ENCODE measurements at places on chromosomes 12 and 14.

GRCh38 chr12:107454109-107454830, 231.3 kb upstream of the PWP1 start:
- DNase-seq: no peak

DNA sequence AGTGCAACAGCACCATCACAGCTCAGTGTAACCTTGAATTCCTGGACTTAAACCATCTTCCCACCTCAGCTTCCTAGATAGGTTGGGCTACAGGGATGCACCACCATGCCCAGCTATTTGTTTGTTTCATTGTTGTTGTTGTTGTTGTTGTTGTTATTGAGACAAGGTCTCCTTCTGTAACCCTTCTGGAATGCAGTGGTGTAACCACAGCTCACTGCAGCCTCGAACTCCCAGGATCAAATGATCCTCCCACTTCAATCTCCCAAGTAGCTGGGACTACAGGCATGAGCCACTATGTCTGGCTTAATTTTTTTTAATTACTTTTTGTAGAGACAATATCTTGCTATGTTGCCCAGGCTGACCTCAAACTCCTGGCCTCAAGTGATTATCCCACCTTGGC, 1.2 kb upstream of the NEMP1 start:
- no peak for DNase-seq

GRCh38 chr12:55142669-55143565, 16.7 kb downstream of the OR9K2 start:
- DNase-seq: peak; percentile 8

- no peak for DNase-seq
Observed at GRCh38 chr12:3122841-3123678, 45.9 kb downstream of the TSPAN9 start.

DNA sequence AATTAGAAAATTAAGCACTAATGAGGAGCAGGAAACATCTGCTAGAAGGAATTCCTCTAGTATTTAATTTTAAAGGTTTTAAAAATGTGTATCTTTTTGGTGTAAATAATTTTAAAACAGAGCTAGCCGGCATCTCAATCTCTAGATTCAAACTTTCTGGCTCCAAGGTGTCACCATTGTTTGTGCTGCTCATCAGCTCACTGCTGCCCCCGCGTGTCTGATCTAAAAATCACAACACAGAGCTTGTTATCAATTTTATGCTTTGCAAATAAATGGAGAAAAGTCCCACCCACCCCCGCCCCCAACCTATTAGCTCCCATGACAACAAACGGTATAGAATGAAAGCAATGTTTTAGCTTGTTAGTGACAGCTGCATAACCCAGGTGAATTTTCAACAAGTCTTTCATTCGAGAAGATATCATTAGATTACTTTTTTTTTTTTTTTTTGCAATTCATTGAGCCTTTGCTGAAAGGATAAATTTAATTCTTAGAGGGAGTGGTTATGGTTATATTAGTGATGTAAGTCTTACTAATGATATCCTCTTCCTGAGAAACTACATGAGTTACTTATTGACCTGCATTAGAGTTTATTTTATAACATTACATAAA, 11.3 kb upstream of the ABHD12B start:
- DNase-seq: peak; percentile 69

DNA sequence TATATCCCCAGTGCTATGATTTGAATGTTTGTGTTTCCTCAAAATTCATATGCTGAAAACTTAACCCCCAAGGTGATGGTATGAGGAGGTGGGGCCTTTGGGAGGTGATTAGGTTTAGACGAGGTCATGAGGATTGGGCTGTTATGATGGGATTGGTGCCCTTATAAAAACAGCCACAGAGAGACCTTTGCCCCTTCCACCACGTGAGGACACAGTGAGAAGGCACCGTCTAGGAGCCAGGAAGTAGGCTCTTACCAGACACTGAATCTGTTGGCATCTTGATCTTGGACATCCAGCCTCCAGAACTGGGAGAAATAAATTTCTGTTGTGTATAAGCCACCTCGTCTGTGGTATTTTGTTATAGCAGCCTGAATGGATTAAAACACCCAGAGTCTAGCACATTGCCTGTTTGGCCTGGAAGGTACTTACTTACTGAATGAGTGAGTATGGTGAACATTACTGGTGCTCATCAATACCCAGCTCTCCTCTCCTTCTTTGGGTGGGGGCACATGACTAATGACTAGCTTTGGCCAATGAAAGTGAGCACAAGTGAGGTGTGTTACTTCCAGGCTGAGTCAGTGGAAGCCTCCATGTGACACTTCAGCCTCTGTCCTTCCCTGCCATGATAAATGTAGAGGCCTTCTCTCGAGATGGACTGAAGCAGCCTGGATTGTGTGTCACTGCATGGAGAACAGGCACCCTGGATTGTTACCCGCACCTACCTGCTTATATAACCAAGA, 72.4 kb upstream of the CHST11 start:
- no peak for DNase-seq

GRCh38 chr14:74324931-74325361, 22.2 kb upstream of the ABCD4 start:
- no peak for DNase-seq

- DNase-seq: no peak
Observed at GRCh38 chr12:77537663-77538062, 293.0 kb upstream of the NAV3 start.

DNA sequence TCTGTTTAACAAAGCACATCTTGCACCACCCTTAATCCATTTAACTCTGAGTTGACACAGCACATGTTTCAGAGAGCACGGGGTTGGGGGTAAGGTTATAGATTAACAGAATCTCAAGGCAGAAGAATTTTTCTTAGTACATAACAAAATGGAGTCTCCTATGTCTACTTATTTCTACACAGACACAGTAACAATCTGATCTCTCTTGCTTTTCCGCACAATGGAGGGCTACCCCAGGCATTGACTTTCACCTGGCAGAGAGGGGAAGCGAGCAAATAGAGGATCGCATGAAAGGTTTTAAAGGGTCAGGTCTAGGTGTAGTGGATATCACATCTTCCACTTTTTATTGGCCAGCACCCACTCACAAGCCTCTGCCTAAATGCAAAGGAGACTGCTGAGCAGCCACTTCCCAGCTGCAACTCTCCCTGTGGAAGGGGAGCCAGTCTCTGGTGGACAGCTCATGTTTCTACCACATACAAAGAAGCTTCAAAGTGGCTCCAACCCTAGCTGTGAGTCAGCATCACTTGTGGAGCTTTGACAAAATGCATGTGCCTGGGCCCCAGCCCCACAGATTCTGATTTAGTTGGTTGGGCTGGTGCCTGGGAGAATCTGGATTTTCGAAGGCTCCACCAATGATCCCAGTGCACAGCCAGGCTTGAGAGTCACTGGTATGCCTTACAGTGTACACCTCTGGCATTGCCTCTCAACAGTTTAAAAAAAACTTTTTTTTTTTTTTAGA, 7.2 kb upstream of the FNTB start:
- DNase-seq: no peak

- no peak for DNase-seq
Observed at GRCh38 chr14:50758945-50759344, 72.0 kb downstream of the NIN start.

DNA sequence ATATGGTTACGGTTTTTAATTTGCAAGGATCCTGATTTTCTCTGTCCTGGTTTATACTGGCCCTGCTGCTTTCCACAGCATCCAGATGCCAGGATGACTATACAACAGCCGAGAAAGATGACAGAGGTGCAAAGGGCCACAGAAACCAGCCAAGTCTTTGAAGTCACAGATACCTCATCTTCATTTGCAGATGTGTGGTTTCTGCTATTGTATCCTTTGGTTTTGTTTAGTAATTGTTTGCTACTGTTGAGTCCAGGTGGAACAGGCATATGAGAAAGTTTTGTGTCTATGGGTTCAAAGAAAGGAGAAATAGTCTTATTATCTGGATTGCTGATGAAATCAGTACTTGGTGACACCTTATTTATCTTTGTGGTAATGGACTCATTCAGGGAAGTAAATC, 17.3 kb upstream of the KLHL42 start:
- DNase-seq: no peak

- DNase-seq: no peak
Observed at GRCh38 chr14:34792598-34792997, 78.2 kb upstream of the CFL2 start.

GRCh38 chr12:110807640-110808039, 39.1 kb upstream of the CCDC63 start:
- no peak for DNase-seq

- no peak for DNase-seq
Observed at GRCh38 chr12:108325018-108325358, 14.1 kb downstream of the CMKLR1 start.

GRCh38 chr12:57368349-57369095, 62.3 kb downstream of the R3HDM2 start:
- DNase-seq: no peak

DNA sequence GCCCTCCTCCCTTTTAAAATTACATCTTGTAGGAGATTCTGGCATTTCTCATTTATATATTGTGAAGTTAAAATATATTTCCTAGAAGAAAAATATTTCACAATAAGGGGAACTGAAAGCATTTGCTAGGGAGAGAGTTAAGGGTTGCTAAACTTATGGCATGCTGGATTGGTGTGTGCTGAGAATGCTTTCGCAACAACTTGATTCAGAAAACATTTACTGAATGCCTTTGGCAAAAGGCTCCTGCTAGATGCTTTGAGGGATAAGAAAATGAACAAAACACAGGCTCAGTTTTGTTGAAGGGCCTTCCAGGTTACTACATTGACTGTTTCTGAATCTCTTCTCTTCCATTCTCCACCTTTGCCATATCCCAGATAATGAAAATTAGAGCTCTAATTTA, 67.5 kb downstream of the DIP2B start:
- peak; percentile 69 for DNase-seq

DNA sequence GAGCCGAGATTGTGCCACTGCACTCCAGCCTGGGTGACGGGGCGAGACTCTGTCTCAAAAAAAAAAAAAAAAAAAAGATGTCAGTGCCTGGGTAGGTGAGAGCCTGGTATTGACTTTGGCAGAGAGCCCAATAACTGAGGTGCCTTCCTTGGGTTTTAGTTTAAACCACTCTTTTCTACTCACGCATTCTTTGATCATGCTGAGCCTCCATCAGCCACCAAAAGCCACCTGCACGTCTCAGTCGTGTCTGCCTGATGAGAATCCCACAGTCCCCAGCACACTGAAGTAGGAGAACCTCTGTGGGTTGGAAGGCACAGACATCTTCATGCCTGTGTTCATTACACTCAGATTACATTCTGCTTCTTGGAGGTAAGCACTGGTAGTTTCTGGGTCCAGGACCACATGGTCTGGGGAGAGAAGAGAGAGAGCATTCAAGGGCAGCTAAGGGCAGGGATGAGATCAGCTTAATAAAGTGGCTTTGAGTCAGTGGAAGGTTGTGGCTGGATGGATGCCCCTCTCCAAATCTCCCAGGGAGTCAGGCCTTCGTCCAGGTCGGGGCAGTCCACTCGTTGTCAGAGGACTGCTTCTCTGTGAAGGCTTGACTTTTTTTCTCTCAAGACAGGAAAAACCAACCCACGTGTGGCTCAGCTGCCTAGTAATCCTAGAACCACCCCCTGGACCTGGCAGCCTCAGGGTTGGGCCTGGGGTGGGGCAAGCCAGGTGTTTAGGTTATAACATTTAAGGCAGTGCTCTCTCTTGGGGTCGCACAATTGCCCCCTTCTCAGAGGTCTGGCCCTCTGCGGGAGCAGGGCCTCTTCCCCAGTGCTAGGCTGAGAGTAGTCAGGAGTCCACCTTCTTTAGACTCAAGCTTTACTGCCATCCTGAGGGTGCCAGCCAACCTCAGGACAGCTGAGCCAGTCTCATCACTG, 32.6 kb upstream of the MAX start:
- DNase-seq: no peak

DNA sequence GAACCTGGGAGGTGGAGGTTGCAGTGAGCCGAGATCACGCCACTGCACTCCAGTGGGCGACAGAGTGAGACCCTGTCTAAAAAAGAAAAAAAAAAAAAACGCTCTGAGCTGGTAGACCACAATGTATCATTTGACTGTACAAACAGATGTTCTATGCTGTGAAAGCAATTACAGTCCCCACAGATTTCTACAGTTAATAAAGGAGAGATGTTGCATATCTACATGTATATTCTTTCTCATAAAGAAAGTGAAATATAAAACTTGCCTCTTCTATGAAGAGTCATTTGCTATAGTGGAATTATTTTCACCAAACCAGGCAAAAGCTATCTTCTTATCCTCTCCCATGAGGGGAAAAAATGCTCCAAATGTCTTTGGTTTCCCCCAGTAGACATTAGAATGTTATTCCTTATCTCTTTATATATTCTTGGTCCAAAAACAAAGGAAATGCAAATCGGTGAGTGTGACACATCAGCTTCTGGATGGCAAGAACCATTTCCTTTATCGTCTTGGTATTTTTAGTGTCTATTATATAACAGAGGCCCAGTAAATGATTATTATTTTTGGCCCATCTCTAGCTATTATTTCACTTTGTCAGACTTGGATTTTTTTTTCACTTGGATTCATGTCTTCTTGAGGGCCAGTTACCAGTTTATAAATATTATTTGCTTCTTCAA, 230.4 kb downstream of the SSPN start:
- DNase-seq: no peak

GRCh38 chr14:104681689-104682074, 7.7 kb upstream of the INF2 start:
- no peak for DNase-seq

DNA sequence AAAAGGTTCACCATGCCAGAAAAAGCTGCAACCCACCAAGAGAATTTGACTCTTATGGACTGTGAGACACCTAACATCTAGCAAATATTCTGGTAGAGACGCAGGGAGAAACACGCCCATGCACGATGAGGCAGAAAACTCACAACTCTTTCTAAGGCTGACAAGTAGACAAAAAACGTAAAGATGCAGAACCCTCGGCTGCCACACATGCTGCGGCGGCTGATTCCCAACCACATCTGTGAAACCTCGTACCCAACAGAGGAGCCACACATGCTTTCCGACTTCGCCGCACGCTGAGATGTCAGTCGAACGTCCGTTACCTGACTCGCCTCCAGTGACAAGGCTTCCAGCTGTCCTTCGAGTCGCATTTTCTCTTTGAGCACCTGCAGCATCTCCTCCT, 21.8 kb downstream of the GOLGA3 start:
- no peak for DNase-seq

DNA sequence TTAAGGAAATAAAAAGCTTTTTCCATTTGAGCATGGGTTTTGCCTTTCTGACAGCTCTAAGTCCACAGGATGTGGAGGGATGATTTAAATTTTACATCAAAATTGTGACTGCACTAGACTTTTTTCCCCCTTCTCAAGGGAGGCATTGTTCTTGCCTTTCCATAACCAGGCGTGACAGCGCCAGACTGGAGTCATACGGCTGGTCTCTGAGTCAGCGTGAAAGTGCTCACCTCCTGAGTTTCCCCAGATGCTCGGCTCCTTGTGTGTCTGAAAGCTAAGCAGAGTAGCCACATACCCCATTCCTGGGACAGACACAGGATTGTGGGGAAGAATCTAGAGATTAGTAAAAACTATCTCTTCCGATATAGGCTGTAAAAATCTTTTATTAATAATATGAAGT, 43.1 kb downstream of the SOX5 start:
- no peak for DNase-seq

- DNase-seq: peak; percentile 25
Observed at GRCh38 chr12:122366685-122367475, 55.6 kb downstream of the CLIP1 start.

GRCh38 chr14:34223373-34224148, 238.5 kb downstream of the SPTSSA start:
- DNase-seq: no peak

GRCh38 chr12:73301530-73301929, 1029.4 kb downstream of the TRHDE start:
- no peak for DNase-seq

GRCh38 chr14:101008631-101009336, 105.3 kb upstream of the RTL1 start:
- DNase-seq: no peak
